NCI-H1092 treated with DMSO at 0.1 percent for 48 hours (cell line): ENCODE measurements at places on chromosomes 11 and 22.

DNA sequence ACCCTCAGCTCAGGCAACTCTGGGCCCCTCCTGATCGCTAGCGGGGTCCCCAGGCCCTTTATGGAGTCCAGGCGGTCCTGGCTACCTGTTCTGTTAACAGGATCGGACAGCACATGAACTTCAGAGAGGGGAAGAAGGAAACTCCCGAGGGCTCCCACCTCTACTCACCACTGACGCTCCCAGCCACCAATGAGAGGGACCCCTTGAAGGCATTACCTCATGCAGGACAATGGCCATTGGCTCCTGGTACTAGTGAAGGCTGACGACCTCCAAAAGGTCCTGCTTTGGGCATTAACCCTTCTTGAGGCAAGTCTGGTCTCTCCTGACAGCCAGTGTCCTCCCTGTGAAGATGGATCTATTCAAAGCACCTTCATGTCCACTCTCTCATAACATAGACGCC, 71.5 kb upstream of the LMO1 start:
- DNase-seq = no peak

- no peak for DNase-seq
These were observed 331.8 kb downstream of the DYNC2H1 start for GRCh38 chr11:103441021-103441420.

DNA sequence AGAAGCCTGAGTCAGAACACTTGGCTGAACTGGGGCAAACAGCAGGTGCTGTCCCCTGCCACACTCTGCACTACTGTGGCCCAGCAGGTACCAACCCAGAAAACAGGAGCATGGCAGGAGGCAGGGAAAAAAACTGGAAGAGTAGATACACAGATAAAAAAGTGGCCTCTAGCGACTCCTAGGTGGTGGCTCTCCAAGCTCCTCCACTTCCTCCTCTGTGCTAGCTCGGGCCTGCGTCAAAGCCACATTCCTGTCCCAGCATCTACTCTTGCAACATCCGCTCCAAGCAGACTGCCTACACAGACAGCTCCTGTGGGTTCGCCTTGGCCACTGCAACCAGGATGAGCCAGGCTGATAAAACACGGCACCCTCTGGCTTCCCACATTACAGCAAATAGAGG, 6.9 kb downstream of the OR8B12 start:
- no peak for DNase-seq

DNA sequence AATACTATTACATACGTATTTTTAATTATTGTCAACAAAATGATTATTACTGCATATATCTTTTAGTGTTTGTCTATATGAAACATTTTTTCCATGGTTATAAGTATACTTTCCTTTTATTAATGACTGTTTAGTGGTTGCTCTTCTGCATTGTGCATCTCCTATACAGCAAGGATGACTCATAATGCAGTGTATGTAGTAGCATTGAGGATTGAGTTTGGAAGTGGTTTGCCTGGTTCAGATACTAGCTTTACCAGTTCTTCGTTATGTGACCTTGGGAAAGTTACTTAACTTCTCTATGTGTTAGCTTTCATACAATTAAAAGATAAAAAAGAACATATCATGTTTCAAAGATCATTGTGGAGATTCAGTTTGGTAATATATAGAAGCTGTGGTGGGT, 44.1 kb downstream of the CHORDC1 start:
- DNase-seq = no peak

DNA sequence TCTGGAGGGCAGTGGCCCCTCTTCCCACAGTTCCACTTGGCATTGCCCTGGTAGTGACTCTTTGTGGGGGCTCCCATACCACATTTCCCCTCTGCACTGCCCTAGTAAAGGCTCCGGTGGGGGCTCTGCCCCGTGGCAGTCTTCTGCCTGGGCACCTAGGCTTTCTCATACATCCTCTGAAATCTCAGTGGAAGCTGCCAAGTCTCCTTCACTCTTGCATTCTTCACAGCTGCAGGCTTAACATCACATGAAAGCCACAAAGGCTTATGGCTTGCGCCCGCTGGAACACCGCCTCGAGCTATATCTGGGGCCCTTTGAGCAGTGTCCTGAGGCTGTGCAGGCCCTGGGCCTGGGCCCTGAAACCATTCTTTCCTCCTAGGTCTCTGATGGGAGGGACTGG, 25.3 kb downstream of the PLEKHB1 start:
- no peak for DNase-seq

DNA sequence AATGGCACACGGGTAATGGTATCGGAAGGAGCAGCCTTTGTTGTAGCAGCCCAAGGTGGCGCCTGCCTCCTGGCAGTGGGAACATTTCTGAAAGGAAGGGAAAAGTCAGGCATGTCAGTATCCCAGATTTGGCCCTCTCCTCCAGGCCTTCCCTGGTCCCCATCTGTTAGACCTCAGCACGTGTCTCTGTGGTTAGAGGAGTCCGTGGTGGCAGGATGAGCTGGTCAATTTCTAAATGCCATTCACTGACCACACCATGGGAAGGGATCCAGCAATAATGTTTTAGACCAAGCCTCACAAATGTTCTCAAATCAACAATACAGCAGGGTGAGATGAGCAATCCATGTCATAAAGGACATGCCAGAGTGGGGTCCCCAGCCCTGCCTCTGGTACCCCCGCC, 49.0 kb upstream of the CYP2D6 start:
- DNase-seq = no peak

DNA sequence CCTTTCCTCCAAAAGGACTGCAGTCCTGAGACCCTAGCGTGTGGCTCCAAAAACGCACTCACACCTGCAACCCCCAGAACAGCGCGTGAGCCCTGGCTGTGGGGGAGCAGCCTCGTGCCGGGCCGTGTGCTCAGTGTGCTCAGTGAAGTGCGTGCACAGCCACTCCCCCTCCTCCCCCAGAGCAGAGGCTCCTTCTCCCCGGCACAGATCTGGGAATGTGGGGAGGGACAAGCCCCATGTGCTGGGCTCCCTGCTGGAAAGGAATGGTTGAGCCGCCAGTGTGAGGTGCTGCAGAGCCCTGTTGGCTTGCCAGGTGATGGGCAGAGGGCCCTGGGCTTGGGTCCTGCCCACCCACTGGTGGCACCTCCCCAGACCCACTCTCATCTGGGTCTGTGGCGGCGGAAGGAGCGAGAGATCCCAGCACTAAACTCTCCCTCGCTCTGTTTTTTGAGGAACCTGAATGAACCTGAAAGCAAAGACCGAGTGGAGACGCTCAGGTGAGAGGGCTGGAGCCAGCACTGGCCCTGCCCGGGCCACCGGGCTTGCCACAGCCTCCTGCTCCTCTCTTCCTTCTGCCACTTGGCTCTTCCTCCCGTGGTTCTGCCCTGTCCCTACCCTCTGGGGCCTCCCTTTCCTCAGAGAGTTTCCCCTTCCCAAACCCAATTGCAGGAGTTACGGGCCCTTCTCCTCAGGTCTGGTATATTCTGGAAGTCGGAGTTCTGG, 9.0 kb downstream of the RCOR2 start:
- no peak for DNase-seq

- DNase-seq = no peak
These were observed 1.6 kb downstream of the SDF2L1 start for GRCh38 chr22:21643533-21644357.

DNA sequence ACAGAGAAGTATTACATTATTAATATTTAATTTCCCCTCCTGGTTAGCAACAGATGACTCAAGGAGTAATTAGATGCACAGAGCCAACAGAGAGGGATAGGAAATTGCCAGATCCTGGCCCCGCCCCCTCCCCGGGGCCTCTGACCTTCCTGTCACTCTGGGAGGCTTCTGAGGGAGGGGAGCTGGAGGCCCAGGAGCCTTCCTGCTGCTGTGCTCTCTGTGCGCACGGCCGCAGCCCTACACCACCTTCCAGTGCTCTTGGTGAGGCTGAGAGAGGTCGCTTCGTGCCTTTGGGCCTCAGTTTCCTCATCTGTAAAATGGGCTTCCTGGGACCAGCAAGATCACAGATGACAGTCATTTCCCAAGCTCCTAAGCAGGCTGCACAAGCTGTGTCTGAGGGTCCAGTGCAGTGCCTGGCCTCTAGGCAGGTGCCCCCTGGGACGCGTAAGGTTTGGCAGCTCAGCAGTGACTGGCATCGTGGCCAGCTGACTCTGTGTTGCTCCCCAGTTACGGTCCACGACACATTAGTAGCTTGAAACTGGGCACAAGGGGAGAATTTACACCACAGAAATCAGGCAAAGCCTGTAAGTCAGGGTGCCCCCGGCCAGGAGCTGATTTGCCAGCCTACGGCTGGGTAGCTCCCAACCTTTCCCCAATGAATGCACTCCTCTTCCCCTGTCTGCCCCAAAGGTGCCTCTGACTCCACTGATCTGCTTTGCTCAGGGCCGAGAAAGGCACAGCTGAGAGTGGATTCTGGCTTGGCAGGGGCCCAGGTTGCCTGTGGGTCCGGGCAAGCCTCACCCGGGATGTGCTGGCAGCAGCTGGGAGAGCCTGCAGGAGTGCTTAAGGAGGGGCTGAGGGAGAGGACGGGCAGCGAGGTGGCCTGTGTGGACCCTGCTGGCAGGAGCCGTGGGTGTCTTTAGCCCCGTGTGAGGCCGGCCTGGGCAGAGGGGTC, 2.3 kb downstream of the ADORA2A start:
- no peak for DNase-seq

DNA sequence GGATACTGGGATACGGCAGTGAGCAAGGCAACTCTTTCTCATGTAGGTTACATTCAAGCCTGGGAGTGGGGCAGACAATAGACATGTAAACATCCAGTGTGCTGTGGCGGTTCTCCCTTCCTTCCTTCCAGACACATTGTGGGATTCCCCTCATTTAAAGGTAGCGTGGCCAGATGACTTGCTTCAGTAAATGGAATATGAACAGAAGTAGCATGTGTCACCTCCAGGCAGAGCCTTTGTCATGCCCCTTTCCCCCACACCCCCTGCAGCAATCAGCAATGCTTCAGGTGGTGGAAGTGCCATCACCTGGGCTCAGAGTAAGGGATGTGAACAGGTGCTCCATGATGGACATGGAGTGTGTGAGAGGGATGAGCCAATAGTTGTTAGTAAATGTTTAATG, 34.8 kb upstream of the TTC12 start:
- no peak for DNase-seq

- no peak for DNase-seq
These were observed 87.7 kb upstream of the ANO3 start for GRCh38 chr11:26244207-26244606.

DNA sequence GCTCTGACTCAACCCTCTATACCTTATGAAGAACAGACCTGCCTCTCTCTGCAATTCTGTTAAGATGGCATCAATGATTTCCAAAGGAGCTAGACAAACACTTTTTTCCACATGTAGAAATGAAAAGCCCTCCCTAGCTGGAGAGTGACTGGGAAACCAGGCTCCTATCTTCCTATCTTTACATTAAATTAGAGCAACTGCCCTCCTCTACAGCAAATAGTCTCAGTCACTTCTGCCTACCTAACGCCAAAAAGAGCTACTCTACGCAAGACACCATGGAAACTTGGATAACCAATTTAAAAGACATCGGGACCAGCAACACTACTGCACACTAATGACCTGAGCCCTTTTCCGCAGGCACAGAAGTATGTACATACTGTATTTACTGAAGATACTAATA, 84.8 kb downstream of the MICAL3 start:
- DNase-seq = no peak
